ENCODE measurements at places on chromosomes 3 and 15.
A peak's percentile ranks its signal among the peaks of the same experiment; 100 is the strongest.

- no peak for DNase-seq
Measured at GRCh38 chr3:131807822-131808221, 227.0 kb downstream of the CPNE4 start.

DNA sequence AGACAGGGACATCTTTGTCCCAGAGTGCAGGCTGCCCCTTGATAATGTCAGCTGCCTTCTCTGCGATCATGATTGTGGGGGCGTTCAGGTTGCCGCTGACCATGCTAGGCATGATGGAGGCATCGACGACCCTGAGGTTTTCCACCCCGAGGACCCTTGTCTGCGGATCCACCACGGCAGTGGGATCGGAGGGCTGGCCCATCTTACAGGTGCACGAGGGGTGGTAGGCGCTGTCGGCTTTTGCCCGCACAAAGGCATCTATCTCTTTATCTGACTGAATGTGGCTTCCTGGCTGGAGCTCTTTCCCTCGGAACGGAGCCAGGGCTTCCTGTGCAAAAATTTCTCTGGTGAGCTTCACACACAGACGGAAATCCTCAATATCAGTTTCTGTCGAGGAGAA lies 28.4 kb downstream of the CHDH start:
- DNase-seq, result no peak

- no peak for DNase-seq
Measured at GRCh38 chr3:133840055-133840737, 34.6 kb downstream of the SRPRB start.

DNA sequence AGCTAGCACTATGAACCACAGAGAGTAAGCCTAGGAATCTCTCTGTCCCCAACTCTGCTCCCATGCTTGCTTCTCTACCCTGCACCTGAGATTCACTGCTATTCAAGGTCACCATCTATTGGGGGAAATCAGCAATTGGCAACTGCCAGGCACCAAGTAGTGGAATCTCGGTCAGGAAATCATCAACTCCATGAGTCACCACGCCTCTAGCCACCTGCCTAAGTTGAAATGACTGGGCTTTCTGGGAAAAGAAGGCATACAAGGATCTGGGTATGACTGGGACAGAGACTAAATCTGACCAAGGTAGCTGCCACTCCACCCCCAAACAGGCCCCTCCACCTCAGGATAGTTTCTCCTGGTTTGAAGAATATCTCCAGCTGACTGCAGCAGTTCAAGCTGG lies 464.1 kb upstream of the CBLB start:
- DNase-seq, result peak; percentile 30

DNA sequence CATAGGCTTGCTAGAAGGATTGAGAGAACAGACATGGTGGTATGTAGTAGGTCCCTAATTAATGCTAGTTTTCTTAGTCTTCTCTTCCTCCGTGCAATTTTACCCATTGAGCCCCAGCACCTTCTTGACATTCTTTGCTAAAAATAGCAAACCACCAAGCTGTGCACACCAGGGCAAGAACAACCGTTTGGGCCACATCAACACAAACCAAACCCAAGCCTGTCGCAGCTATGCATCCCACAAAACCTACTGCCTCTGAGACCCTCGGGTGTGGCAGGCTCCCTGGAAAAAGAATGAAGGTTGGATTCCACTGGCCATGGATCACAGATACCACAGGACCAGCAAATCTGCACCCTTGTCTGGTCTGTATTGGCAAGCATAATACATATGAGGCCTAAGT lies 27.1 kb downstream of the HEG1 start:
- no peak for DNase-seq
